ENCODE measurements at places on chromosomes 12 and 14.
A peak's percentile ranks its signal among the peaks of the same experiment; 100 is the strongest.

DNA sequence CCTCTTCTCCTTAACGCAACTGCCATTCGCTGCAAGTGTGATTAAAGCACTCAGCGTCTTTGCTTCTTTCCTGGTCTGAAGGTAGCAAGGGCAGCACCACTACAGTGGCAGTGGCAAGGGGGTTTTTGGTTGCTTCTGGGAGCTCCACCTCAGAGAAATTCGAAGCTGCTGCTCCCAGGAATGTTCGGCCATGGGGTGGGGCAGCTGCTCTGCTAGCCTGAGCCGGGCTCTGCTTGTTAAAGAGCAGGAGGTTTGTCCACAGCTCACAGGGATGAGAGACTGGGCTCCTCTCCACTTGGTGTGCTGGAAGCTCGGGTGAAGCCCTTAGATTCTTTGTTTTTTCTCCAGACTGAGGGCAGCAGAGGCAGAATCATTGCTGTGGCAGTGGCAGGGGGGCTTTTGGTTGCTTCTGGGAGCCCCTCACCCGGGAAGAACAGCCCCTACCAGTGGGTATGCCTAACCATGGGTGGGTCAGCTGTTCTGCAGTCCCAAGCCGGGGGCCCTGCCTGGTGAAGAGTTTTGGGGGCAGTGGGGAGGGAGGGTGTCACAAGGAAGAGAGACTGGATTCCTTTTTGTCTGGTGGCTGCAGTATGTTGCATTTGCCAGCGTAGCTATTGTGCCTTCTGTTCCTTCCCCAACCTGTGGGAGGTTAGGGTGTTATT is 340.2 kb downstream of the AEBP2 start:
- DNase-seq, result peak; percentile 60

GRCh38 chr14:102941419-102942011 is 19.1 kb downstream of the AMN start:
- DNase-seq, result no peak

- no peak for DNase-seq
Observed at GRCh38 chr12:117718559-117718958, 250.2 kb downstream of the KSR2 start.

- no peak for DNase-seq
Observed at GRCh38 chr12:95474660-95474958, 657 bp downstream of the METAP2 start.

- peak; percentile 59 for DNase-seq
Observed at GRCh38 chr12:109134186-109134917, 18.0 kb downstream of the ACACB start.

DNA sequence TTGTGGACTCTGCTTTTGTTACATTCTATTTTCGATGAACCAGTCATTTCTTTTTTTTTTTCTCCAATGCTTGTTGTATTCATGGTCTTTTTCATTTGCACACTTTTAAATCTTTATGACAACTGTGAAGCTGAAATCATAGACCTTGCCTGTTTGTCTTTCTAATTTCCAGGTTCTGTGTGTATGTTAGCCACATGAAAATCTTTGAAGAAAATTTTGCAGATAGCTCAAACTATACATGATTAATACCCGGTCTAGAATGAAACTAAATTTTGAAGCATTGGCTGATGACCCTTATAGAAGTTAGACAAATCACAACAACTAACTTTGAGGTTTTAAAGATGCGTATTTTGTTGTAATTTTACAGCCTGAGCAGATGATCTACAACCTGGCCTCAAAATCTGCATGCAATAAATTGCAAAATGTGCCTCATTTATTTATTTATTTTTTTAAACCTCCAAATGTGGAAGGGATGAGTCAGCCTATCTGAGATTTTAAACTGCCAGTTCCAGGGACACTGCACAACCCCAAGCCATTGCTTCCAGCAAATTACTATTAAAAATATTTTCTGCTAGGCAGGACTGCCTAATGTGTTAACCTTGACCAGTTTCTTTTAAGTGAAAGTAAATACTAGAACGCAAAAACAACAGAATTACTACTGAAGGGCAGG is 96.3 kb upstream of the NAV3 start:
- DNase-seq, result no peak

GRCh38 chr14:30387871-30388270 is 171.1 kb upstream of the G2E3 start:
- no peak for DNase-seq

- no peak for DNase-seq
Observed at GRCh38 chr14:100330388-100330931, 7.3 kb downstream of the SLC25A47 start.

GRCh38 chr14:71005076-71005475 is 97.8 kb downstream of the PCNX1 start:
- DNase-seq, result no peak

DNA sequence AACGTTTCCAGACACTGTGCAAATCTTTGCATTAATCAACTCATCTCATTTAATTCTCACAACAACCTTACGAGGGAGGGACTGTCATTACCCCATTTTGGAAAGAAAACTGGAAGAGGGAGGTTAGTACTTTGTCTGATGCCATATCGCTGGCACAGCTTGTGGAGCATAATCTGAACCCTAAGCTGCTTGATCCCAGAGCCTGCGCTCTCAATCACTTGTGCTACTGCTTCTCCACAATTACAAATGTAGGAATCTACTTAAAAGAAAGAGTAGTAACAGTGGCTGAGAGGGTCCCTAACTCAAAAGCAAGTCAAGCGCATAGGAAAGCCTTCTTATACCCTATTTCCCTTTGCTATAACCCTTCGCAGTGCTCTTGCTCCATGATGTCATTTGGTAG is 3.2 kb downstream of the EFS start:
- no peak for DNase-seq

DNA sequence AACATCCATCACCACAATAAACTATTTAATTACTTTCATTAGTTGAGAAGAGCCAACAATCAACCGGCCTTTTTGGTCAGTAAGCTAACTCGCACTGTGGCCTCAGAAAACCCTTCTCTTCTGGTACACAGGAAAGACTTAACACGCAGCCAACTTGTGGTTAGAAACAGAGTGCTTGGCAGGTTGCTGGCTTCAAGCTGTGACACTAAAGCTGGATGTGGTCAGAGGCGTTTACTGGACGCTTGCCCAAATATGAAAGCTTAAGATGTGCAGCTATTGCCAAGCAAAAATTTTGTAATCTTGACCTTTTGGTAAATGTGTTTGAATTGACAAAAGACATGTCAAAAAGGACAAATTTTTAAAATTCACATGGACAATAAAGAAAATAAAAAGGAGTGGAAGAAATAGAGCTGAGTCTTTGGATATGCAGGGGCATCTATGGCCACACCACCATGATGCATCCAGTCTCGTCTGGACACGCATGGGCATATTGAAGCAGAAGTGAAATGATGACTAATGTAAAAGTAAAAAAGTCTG is 2.6 kb upstream of the KLRK1 start:
- DNase-seq, result peak; percentile 67

DNA sequence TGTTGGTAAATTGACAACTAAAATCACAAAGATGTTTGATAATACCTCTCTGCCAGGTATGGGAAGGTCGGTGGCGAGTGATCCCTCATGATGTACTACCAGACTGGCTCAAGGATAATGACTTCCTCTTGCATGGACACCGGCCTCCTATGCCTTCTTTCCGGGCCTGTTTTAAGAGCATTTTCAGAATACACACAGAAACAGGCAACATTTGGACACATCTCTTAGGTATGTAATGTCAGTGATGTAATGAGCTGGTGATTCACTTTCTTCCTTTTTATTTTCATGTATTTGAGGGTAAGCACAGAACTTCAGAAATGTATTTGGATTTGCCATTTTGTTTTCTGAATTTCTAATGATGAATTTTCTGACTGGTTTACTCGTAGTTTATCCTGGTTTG is 42.6 kb upstream of the LRTM2 start:
- no peak for DNase-seq

GRCh38 chr12:87054226-87054625 is 798.0 kb upstream of the MGAT4C start:
- DNase-seq, result no peak

GRCh38 chr14:101364503-101365328 is 196.6 kb upstream of the DIO3 start:
- DNase-seq, result peak; percentile 74

GRCh38 chr12:2856051-2856450 is 788 bp downstream of the TEX52 start:
- no peak for DNase-seq

DNA sequence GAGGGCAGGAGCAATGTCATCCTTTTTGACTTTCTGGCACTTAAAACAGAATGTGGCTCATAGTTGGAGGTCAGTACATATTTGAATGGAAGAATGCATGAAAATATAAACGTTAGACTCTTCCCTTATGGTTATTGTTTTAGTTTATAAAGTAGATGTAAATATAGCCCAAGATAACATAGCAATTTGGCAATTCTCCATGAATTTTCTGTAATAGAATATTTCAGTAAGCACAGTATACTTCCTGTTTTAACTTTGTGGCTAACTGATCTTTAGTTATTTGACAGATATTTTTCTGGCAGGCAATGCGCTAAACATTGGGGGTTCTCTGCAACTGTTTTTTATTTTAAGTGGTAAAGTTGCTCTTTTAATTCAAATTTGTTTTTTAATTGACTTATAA is 763.0 kb downstream of the NRXN3 start:
- no peak for DNase-seq

DNA sequence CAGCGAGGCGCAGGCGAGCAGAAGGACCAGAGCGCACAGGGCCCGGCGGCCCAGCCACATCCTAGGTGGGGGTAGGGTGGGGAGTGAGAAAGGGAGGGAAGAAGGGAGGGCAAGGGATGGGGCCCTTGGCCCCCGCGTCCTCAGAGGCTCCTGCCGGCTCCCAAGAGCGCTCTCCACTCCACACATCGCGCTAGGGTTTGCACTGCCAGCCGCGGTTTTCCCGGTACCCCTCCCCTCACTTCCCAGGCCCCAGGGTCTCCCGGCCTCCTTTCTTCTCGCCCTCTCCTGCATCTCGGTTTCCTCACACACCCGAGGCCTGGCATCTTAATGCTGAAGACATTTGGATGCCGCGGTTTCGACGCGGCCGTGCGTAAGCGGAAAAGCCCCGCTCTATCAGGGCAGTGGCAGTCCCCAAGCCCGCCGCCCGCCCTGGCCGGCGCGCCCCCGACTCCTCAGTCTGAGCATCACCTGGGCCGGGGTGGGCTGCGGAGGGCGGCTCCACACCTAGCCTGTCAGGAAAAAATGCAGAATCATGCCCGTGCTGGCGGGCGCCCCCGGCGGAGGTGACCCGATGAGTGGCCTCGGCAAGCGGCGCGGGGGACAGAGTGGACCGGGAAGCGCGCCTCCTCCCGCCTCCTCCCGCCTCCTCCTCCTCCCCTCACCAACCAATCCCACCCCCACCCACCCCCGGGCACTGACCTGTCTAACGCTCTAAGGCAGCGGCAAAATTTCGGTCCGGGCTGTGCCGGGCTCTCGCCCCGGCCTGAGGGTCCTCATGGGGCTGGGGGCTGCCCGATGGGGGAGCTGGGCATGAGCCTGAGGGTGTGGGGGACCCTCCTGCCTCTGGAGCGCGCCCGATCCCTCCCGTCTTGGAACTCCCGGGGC is 686 bp downstream of the B4GALNT1 start:
- peak; percentile 49 for DNase-seq

GRCh38 chr12:64175254-64175945 is 46.7 kb downstream of the KICS2 start:
- no peak for DNase-seq

DNA sequence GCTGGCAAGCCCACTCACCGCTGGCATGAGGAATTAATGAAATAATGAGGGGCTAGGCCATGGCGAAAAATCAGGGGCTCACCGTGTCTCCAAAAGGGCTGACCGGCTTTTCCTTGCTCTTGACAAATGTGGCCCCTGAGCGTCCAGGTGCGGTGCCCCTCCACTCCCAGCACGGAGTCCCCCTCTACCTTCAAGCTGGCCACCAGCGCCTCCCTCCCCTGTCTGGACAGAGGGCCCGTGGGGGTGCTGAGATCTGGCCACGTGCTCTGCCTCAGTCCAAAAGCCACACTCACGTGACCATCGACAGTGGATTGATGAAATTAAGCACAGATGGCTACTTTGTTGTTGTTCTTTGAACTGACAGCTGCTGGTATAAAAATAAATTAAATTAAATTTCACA is 78.8 kb upstream of the BCL11B start:
- peak; percentile 41 for DNase-seq

DNA sequence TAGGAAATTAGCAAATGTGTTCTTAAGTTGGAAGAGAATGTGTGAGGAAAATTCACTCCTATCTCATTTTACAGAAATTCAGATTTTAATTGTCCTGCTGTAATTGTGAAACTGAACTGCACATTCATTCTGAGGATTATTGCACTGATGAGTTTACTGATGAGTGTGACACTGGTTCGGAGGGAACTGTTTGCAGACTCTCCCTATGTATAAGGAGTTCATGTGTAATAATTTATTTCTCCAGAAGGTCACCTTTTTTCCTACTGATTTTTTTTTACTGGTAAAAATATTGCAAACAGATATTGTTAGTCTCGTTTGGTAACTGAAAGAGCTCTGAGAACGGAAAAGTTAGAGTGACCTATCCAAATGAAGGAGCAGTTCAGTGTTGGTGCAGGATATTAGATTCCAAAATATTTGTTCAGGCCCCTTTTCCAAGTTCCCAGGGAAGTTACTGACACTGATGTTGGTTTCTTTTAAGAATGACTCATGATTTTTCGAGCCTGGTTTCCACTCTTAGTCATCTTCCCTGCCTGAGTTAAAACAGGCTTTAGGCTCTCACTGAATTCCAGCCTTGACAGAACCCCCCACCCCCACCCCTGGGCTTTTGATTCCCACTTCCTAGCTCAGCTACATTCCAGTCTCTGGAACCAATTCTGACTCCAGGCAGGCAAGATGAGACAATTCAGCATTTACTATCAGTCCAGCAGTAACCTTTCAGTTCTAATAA is 18.4 kb downstream of the ANO6 start:
- no peak for DNase-seq

DNA sequence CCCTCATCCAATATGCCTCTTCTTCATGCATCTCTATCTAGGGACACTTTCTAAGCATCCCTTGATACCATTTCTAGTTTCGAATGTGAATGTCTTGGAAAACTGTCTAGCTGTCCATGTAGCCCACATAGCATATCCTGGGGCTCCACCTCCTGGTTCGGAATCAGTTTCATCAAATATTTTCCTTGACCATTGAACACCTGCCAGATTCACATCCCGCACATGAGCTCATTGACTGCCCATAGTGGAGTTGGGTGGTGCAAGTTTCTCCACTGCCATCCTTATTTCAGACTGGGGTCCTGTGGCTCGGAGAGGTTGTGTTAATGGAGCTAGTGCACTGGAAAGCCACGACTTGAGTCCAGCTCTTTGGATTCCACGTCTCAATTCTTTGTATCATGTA is 58.6 kb upstream of the TMEM263 start:
- no peak for DNase-seq

GRCh38 chr14:104875412-104875751 is 10.3 kb downstream of the CEP170B start:
- DNase-seq, result no peak

DNA sequence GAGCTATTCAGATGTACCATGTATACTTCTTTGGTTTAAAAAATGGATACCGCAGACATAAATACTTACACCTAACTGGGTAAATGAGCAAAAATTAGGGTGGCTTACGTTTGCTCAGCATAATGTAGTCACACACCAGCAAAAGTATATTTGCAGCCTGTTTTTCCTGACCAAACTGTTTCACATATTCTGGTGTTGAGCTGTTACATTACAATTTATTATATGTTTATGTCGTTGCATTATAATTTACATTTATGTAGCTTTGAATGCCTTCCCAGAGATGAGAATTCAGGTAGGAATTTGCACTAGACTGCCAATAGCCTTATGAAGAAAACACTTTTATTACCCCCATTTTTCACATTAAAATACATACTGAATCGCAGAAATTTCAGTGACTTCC is 183.3 kb downstream of the PTPRO start:
- no peak for DNase-seq

Measured in aorta (tissue), 5 donors.